ENCODE measurements at places on chromosomes 6 and 20.

- DNase-seq, result no peak
Observed at GRCh38 chr6:84568971-84569370, 195.4 kb downstream of the TBX18 start.

- no peak for DNase-seq
Observed at GRCh38 chr6:37576336-37576737, 76.6 kb upstream of the CCDC167 start.

- DNase-seq, result no peak
Observed at GRCh38 chr6:2745246-2745645, 5.5 kb downstream of the MYLK4 start.

DNA sequence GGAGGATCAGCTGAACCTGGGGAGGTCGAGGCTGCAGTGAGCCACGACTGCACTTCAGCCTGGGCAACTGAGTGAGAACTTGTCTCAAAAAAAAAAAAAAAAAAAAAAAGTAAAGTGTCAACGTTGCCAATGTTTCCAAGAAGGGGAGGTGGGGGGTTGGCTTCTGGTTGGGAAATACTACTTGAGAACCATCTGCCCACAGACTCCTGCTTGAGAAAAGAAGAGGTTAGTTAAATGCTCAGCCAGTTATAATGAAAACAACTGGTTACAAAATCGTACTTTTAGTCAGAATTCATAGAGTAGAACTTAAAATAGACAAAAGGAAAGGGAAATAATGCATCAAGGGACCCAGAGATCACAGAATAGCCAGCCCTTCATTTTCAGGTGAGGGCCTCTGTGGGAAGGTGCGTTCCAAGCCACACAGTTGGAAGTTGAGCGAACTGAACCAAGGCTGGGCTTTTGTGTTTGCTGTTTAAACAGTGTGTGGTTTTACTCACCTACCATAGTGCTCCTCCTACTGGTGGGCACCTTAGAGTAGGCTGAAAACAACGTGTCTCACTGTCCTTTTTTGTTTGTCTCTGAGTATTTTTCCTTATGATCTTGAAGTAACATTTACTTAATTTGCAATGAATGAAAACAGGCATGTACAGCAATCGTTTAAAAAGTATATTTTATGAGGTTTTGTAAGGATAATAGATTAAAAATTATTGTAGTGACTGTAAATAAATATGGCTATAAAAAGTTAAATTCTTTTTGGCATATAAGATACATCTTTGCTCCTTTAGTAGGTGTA, 200.7 kb downstream of the BCAS1 start:
- DNase-seq, result peak; percentile 73

- no peak for DNase-seq
Observed at GRCh38 chr20:12467758-12468157, 541.0 kb upstream of the SPTLC3 start.

DNA sequence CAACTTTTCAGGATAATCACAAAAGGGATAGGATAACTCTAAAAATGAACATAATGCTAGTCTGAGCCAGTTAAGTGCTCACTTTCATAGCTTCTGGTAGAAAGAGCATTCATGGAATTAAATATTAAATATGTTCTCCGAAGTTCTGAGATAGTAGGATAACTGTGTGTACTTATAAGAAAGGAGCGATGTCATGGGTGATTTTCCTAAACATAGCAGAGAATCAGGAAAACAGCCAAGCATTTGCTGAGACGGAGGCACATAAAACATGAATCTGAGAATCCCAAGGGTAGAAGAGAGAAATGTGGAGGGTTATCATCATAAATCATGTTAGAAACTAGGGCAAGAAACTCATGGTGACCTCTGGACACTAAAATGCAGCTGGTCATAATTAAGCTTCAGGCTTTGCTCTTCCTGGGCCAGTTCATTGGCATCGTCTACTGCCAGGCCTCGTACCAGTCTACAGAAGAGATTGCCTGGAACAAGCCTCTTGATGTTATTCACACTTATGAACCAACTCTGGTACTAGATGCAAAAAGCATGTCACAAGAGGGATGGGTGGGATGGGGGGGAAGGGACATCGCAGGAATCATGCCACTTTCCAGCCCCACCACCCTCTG, 436.6 kb downstream of the PRKN start:
- DNase-seq, result no peak

DNA sequence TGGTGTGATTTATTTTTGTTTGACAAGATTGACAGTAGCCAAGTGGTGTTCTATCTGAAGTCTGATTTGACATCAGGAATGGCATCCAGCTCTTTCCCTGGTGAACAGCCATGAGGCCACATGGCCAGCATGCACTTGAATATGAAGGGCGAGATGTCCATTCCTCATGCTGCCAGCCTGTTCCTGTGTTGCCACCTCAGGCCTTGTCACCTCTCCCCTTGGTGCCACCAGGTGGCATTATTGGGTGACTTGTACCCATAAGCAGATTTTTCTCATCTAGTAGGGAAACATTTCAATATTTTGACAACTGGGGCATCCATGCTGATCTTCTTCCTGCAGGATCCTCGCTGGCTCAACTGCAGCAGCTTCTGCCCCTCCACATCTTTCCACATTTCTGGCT, 199.1 kb downstream of the ERMARD start:
- DNase-seq, result peak; percentile 31
